Foreskin fibroblast (primary cell): ENCODE measurements at places on chromosomes 1 and 21.
A peak's percentile ranks its signal among the peaks of the same experiment; 100 is the strongest.

GRCh38 chr21:14382486-14382834 lies 486 bp downstream of the HSPA13 start:
- DNase-seq = no peak

- DNase-seq = peak; percentile 36
These were observed 442.1 kb downstream of the PTBP2 start for GRCh38 chr1:97163591-97164275.

DNA sequence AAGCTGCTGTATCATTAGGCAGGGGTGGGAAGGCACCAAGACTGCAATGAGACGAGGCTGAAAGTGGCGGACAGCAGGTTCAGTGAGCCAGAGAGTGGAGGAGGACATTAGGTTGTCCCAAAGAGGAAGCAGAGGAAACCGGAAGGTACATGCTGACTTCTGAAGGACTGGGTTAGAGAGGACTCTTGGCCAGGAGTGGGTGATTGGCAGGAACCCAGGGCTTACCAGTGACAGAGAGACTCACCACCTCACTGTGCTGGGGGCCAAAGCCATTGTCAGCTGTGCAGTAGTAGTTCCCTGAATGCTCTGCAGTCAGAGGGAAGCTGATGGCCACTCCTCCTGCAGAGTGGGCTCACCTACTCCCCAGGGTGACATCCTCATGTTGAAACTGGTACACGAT lies 41.9 kb upstream of the FCRL4 start:
- no peak for DNase-seq

DNA sequence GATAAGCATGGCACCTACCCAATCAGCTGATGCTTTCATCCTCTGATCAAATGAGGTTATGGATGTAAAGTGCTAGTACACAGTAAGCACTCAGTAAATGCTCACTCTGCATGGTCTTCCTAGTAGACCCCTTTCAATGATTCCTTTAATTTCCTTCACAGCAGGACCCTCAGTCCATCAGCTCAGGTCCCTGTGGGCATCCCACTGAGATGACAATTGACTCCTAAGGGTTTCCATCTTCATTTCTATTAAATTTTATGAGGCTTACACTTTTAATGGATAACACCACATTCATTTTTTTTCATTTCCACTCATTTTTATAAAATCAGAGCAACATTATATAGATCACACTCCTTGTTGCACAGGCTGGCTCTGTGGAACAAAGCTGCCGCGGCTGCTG lies 12.8 kb downstream of the RHOU start:
- no peak for DNase-seq

DNA sequence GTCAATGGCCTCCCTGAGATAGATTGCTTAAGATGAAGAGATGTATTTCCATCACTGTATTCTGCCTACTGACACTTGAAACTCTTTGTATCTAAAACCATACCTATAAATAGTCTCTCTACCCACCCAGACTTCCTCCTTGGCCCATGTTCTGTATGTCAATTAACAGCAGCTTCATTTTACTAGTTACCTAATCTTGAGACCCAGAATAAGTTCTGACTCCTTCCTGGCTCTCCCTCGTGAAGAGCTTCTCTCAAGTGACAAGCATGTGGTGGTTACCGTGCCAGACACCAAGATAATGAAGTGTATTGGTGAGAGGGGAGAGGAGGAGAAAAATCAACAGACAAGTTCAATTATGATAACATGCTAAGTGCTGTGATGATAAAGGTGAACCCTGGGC lies 128.8 kb upstream of the RAVER2 start:
- no peak for DNase-seq

- no peak for DNase-seq
These were observed 285.8 kb upstream of the NEGR1 start for GRCh38 chr1:72568113-72568512.

DNA sequence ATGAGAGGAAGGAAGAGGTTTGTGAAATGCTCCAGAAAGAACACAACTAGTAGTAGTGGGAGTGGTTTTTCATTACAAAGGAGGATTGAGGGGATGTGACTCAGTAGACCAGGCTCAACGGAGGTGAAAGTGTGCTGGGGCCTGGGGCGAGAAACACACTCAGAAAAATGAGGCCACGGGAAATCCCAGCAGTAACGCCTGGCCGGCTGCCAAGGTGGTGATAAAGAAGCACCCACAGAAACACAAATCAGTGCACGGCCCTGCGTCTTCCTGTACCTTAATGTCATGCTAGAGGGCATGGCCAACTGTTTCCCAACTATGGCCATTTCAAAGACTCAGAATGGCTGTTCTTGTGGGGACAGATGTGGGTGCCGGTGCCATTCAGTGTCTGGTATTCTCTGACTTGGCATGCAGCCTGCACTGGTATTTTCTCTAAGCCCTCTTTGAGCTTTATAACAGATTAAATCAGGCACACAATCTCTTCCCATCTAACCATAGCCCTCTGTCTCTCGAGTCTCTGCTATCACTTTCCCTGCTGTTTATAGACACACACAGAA lies 38.2 kb downstream of the URB2 start:
- no peak for DNase-seq

DNA sequence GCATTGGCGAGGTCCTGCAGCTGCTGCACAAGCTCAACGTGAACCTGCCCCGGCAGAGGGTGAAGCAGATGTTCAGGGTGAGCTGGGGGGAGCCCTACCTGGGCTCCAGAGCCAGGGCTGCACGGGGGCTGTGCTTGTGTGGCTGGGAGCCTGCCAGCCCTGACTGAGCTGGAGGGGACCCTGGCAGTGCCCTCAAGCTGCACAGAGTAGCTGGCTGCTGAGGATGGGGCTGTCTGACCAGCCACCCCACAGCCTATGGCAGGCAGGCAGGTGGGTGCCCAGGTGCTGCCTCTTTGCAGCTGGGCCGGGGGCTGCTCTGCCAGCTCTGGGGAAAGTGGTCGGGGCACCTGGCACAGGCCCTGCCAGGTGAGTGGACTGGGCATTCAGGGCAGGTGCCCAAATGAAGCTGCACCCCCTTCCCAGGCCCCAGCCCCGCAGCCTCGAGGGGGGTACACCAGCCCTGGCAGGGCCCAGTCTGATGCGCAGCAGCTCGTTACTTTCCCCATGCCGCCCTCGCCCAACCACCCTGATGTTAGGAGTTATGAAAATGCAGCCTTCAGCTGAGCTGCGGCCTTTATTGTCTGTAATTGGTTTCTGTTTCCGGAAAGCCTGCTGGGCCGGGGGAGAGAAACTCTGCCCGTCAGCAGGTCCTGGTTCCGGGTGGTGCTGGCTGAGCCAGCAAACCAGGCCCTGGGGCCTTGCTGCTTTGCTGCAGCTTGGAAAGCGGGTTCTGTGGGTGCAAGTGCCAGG lies 4.3 kb downstream of the PLCH2 start:
- no peak for DNase-seq

- DNase-seq = no peak
These were observed 62.6 kb upstream of the FAM20B start for GRCh38 chr1:178962853-178963711.

DNA sequence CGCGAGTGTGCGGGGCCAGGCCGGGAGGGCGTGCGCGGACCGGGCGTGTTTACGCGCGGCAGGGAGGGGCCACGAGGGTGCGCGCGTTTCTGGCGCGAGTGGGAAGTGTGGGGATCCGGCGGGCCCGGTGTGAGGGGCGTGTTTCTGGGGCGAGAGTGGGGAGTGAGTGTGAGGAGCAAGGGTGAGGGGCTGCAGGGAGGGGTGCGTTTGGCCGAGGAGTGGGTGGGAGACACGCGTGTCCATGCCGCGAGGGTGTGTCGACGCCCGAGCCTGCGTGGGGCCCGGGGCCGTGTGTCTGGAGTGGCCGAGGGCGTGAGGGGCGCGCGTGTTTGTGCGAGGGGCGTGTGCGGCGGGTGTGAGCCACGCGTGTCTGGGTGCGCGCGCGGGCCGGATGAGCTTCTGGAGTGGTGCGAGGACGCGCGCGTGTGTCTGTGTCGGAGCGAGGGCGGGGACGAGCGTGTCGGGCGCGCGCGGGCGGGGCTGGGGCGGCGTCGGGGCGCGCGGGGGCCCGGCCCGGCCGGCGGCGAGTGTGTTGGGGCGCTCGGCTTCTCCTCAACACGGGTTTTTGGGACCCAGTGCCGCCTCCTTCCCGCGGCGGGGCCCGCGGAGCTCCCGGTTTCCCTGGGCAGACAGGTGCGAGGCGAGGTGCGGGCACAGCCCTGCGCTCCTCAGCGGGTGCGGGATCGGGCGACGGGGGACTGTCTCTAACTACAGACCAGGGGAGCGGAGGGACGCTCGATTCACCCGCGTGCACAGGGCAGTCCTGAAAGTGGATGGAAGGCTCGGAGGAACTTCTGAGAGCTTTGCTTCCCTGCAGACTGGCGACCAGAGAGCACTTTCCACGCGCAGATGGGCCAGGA lies 65.8 kb upstream of the VAMP3 start:
- DNase-seq = no peak

DNA sequence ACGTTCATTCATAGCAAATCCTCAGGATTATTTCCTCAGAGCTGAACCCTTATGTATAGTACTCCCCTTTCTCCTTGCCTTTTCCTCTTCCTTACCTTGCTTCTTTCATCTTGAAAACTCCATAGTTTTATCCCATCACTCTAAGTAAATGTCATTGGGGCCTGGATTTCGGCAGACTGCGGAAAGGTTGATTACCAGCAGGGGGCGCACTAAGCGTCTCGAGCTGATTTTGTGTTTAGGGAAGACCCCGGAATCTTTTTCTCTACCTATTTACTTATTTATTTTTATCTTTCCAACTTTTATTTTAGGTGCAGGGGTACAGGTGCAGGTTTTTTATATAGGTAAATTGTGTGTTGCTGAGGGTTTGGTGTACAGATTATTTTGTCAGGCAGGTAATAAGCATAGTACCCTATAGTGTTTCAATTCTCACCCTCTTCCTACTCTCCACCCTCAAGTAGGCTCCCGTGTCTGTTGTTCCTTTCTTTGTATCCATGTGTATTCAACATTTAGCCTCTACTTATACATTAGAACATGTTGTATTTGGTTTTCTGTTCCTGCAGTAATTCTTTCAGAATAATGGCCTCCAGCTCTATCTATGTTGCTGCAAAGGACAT lies 11.4 kb upstream of the MTARC1 start:
- DNase-seq = peak; percentile 52

GRCh38 chr1:98256700-98257099 lies 335.9 kb upstream of the DPYD start:
- DNase-seq = no peak

- no peak for DNase-seq
These were observed 39.6 kb upstream of the GRIK3 start for GRCh38 chr1:37073854-37074379.

DNA sequence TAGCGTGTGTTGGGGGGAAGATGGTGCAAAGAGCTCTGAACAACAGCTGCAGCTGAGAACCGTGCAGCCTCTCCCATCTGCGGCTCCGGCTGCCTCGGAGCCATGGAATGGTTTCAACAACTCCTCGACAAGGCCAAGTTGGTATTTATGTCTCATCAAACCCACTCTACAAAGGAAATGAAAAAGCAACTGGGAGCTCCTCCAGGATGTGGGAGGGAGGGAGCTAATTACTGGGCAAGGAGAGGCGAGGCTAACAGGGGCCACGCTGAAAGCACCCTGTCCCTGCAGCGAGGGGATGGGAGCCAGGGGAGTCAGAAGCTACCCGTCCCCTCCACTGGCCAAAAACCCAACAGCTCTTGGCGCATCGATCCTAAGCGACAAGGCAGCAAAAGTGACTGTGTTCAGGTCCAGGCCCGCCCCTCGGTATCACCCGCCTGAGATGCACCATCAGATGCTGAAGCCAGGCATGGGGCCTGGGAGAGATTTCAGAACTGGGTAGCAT lies 63.1 kb downstream of the ACOT7 start:
- peak; percentile 67 for DNase-seq

DNA sequence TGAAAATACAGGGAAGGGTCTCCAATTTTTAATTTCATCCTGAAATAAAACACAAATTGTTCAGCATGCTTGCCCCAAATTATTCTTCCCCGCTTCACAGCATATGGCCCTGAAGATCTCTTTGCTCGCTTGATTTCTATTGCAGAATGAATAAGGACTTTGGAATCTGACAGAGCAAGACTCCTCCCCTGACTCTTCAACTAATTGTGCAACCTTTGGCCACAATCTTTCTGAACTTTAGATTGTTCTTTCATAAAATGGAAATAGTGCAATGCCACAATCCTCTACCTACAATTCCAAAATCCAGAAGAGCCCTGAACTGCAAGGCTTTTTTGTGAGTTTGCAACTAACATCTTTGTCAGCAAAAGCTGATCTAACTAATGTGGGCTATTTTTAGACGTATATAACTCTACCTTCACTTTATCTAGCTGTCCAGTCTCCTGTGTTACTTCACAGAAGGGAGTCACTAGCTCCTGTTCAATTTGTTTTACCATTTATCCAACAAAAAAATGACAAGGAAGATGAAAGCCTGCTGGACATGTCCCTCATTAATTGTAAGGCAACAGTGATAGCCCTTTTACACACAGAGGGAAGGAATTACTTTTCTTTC lies 13.4 kb downstream of the RNASEL start:
- DNase-seq = peak; percentile 78

DNA sequence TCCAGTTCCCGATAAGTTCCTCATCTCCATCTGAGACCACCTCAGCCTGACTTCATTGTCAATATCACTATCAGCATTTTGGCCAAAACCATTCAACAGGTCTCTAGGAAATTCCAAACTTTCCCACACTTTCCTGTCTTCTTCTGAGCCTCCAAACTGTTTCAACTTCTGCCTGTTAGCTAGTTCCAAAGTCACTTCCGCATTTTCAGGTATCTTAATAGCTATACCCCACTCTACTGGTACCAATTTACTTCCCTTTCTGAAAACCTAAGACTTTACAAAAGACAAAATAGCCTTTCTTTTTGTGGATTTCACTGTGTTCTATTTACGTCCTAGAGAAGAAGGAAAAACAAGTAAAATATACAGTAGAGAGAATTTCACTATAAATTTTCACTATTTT lies 147.0 kb upstream of the FMN2 start:
- no peak for DNase-seq

- DNase-seq = no peak
These were observed 10.0 kb downstream of the PEAR1 start for GRCh38 chr1:156903328-156904091.

DNA sequence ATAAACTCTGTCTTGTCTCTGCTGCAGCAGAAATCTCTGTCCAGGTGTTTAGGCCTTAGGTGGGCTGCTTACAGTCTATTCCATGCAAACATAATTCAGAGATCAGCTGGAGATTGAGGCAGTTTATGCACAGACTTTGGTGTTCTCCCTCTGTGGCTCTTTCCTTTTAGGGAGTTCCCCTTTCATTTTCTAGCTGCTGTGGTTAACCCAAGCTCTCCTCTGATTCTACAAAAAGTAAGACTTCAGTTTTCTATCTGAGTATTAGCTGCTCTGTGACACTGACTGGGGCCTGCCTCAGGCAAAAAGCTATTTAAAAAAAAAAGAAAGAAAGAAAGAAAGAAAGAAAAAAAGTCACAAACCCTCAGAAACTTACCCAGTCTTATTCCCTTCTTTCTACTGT lies 211.1 kb downstream of the CAMTA1 start:
- DNase-seq = no peak
